Retina (tissue), 1 donor: ENCODE measurements at places on chromosomes 5 and 9.

GRCh38 chr5:27875148-27875547 lies 836.8 kb upstream of the CDH9 start:
- DNase-seq, result no peak

DNA sequence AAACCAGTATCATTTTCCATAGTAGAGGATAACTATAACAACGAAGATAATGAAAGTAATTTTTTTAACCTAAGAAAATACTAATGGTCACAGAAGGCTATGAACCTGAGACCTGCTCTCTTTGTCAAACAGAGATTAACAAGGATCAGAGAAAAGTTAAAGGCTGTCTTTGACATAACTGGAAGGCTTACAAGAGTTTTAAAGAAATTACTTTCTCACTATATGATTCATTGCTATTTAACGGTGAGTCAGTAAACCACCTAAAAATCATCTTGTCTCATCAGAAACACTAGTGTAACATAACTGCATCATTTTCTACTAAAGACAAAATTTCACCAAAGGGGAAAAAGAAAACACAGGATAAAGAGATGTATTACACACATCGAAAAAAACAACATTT lies 19.3 kb downstream of the MLANA start:
- DNase-seq, result no peak

- DNase-seq, result no peak
These were observed 153.0 kb upstream of the FTMT start for GRCh38 chr5:121698690-121699089.

DNA sequence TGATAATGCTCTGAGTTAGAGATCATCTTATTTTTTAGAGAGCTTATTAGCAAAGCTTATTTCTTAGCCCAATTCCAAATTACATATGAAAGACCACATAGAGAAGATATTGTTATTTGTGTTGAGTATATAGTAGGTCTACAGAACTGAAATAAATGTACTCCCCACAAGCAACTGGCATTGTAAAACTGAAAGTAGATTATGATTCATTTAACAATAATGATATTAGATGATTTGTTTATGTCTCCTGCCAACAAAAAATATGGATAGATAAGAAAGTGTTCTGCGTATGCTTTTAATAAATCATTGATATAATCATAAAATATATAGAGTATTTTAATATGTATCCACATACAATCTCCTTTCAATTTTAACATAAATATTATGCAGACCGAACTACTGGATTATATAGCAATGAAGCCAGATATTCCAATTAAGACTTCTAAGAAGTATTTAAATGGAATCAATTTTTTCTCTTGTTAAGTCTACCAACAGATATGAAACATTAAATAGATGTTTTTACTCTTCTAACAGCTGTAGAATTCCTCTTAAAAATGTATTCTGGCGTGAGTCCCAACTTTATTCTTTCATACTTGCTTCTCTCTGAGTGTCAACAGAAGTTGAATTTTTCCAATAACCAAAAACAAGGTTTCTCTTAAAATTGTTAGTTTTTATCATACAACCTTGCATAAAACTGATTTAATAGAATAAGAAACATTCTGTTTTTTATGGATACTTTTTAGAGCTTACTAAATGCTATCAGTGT lies 15.6 kb upstream of the DAB2 start:
- no peak for DNase-seq

- no peak for DNase-seq
These were observed 47.5 kb downstream of the NLN start for GRCh38 chr5:65769539-65769938.

- DNase-seq, result no peak
These were observed 29.4 kb downstream of the NR6A1 start for GRCh38 chr9:124741662-124742061.

- DNase-seq, result no peak
These were observed 48.6 kb downstream of the UBE2QL1 start for GRCh38 chr5:6497262-6497661.

GRCh38 chr9:134538856-134539566 lies 102.6 kb upstream of the COL5A1 start:
- no peak for DNase-seq

DNA sequence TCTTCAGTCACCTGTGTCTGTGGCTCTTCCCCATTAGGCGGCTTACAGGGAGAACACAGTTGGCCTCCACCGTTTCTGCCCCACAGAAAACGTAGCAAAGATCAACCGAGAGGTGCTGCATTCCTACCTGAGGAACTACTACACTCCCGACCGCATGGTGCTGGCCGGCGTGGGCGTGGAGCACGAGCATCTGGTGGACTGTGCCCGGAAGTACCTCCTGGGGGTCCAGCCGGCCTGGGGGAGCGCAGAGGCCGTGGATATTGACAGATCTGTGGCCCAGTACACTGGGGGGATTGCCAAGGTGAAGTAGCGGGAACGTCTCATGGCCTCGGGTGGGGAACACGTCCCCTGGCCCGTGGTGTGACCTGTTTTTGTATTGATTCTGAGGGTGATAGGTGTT lies 6.5 kb downstream of the PMPCA start:
- no peak for DNase-seq

- no peak for DNase-seq
These were observed 33.4 kb downstream of the POLK start for GRCh38 chr5:75545131-75545530.

DNA sequence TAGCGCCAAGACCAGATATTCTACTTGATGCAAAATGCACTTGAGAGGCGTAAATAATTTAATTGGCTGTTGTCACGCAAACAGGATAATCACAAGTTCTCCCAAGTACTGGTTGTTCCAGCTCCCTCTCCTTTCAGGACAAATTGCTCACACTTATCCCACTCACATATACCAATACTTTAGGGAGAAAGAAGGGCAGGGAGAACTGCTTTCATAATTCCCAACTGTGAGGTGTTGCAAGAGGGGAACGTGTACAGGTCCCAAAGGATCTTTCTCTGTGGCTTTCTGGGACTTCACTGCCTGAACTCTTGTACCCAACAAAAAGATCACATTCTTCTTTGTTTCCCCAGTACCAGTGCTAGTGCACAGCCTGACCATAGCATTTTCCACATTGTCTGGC lies 21.5 kb upstream of the TGFBI start:
- no peak for DNase-seq

- no peak for DNase-seq
These were observed 865.0 kb downstream of the PTPRD start for GRCh38 chr9:9747787-9748186.

GRCh38 chr9:96667363-96667728 lies 12.2 kb upstream of the PRXL2C start:
- DNase-seq, result no peak

- no peak for DNase-seq
These were observed 343.7 kb upstream of the KLF4 start for GRCh38 chr9:107833295-107833694.

GRCh38 chr9:107784235-107784958 lies 294.8 kb upstream of the KLF4 start:
- DNase-seq, result no peak

GRCh38 chr5:32172923-32173266 lies 1.2 kb downstream of the GOLPH3 start:
- no peak for DNase-seq

DNA sequence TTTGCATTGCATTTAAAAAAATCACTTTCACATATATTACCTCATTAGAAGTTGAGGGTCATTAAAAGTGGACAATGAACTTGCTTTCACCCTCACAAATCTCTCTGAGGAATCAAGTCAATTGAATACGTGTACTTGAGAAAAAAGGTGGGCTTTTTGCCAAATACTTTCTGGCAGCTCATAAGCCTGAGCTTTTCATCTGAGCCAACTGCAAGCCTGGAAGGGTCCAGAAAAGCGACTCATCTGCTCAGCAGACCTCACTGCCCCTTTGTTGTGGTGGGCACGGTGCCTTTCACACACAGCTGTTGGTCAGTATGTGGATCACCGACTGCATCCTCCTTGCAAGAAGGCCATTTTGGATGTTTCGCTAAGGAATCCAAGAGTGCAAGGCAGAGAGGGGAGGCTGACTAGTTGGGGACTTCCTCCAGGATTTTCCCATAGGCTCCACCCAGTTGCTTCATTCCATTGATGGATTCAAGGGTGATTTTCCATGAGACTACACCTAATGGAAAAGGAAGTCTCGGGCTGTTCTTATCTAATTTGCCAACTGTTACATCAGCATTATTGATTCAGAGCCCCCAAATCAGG lies 564.7 kb downstream of the PDE4D start:
- DNase-seq, result no peak

- peak; percentile 50 for DNase-seq
These were observed 1.3 kb downstream of the ERBIN start for GRCh38 chr5:65927503-65928321.

GRCh38 chr9:120562861-120563443 lies 17.0 kb downstream of the CDK5RAP2 start:
- DNase-seq, result no peak

DNA sequence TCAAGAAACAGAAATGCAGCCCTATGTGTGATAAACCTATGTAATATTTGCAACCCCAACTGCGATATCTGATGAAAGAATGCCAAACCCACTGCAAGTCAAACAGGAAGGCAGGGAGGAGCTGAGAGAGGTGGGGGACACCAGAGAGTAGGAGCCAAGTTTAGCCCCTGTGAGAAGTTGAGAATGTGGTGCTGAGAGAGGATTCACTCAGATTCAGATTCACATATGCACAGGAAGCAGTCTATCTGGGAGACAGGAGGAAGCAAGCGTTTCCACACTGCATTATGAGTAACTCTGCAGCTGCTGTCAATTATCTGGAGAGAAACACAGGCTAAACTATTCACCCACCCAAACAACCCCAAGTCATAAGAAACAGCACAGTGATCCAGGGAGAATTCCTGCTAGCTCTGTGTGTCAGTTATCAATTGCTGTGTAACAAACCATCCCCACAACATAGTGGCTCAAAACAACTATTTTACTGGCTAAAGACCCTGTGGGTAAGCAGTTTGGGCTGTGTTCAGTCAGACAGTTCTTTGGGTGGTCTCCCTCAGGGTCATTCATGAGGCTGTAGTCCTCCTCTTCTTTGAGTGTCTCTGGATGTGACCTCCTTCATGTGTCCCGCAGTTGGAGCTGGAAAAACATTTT lies 161.9 kb upstream of the RAI14 start:
- no peak for DNase-seq

DNA sequence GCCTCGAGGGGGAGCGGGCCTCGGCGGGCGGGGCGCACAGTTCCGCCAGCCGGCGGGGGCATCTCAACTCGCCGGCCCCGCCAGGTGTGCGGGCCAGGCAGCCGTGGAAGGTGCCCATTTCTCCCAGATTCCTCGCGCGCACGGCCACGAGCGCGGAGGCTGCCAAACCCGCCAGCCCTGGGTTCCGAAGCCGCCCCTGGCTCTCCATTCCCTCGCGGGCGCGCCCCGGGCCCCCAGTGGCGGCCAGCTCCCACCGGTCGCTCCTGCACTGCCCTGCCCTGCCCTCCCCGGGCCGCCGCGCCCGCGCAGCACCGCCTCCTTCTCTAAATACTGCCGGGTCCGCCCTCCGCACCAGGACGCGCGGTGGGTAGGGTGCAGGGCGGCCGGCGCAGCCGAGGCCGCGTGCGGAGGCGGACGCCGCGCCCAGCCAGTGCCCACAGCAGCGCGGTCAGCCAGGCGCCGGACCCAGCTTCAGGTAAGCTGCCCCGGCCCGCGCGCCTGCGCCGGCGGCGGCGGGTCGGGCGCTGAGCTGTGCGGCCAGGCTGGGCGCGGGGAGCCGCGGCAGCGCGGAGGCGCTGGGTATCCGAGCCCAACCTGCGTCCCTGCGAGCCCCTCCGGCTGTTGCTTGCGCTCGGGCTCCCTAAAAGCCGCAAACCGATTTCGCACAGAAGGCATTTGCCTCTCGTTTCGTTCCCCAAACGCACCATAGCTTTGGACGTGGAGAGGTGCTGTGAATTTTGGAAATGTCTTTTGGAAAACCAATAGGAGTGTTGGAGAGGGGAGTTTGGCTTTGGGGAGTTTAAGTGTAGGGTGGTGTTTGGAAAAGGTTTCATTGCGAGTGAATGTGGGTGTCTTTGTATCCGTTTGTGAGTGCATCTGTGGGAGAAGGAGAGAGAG lies at the start of gene TMEM171:
Gene TMEM171 (plus strand): TSS at position 354 of the 897 bp plus-strand sequence. CDS start 2,799 bp downstream, outside the sequence.
- DNase-seq, result peak; percentile 53

DNA sequence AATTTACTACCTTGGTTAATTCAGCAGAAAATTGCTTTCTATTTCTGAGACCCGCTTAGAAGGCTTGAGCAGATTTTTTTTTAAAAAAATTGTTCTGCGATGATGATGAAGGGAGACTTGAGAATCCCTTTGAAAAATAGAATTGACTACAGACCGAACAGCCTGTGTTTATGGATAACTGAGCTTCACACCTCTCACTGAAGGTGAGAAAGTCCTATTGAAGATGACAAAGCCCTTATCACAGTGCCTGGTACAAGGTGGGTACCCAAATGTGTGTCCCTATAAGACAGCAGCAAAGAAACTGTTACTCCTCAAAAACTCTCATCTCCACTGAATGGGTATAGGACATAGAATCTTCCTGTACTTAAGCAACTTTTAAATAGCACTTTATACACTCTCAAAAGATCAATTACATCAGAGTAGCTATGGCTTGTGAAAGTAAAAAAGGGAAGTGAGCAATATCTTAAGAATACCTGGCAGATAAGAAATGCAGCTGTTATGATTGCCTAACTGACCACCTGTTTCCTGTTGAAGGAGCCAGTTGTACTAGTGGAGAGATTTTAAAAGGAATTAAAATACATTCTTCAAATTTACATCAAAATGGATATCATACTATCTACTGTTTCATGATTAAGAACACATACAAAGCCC lies 419.7 kb downstream of the CHSY3 start:
- DNase-seq, result no peak

DNA sequence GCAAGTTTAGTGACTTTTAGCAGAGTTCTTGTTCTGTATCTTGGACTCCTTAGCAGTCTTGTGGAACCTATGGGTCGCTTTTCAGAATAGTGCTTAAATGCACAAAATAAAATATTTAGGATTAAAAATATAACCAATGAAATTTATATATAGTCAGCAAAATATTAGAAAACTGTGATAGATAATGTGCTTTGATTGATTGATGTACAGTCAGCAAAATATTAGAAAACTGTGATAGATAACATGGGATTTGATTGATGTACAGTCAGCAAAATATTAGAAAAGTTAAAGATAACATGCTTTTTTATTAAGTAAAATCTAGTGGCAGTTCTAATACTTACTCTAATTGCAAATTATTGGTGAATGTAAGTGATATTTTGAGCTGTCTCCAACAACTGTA lies 16.1 kb downstream of the PALM2AKAP2 start:
- no peak for DNase-seq

DNA sequence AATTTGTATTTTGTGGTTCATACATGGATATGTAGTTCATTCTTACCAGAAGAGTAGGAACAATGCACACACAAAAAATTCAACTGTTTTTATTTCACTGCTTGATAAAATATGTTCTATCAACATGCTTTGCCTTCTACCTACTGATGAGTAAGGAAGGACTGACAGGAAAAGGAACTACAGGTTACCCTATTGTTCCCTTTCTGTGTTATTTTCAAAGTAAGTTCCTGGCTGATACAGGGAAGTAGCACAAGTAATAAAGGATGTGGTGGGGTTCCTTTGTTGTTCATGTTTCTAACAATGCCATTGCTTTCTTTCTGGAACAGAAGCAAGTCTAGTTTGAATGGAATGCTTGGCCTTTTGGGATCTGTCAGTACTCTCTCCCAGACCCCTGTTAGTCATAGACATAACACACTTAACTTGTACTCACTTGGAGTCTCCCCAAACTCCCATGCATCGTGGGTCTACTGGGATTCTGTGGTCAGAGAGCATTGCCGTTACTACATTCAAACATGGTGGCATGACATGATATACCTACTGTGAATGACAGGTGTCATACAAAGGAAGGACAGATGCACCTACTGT lies 20.2 kb upstream of the ALDOB start:
- no peak for DNase-seq

- DNase-seq, result no peak
These were observed 118.5 kb downstream of the COL23A1 start for GRCh38 chr5:178471711-178472110.
